ENCODE measurements at places on chromosomes 5 and 9.
A peak's percentile ranks its signal among the peaks of the same experiment; 100 is the strongest.

DNA sequence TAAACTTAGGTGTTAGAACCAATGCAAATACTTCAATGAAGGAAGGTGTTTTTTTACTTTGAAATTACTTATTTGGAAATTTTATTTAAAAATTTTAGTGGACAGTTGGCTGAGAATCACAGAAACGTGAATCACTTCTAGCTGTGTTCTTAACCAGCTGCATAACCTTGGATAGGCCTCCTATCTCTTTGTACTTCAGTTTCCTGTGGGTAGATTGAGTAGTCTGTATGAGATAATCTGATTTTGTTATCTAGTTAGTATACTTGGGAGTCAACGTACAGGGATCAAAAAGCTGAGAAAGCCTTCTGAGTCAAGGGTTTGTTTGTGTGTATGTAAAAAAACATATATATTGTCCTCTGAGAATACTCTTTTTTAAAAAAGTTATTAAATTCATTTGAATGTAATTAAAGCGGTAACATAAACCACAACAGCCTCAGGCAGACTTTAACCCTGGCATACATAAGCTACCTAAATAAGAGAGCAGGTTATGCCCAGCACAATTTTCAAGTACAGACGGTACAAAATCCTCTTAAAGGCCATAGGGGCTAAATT lies 38.1 kb upstream of the ZCCHC7 start:
- DNase-seq = no peak

- no peak for DNase-seq
Observed at GRCh38 chr5:88503041-88503345, 234.3 kb upstream of the TMEM161B start.

GRCh38 chr5:179244044-179244443 lies 101.2 kb downstream of the ADAMTS2 start:
- no peak for DNase-seq

DNA sequence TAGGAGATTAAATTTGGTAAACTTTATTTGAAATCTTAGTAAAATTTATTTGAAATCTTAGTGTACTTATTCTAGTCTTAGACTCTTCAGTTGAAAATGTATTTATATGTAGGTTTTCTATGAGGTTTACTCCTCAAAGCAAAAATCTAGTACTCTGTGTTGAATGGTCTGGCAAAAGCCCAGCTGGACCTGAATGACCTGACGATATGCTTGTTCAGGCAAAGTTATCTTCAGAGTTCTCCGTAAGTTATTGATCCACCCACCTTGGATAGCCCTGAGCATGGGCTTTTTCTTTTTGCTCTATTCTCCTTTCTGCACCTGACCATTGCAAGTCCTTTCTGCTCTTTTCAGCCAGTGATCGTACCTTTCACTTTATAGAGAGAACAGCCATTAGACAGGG lies 158.4 kb downstream of the MAN2A1 start:
- no peak for DNase-seq

DNA sequence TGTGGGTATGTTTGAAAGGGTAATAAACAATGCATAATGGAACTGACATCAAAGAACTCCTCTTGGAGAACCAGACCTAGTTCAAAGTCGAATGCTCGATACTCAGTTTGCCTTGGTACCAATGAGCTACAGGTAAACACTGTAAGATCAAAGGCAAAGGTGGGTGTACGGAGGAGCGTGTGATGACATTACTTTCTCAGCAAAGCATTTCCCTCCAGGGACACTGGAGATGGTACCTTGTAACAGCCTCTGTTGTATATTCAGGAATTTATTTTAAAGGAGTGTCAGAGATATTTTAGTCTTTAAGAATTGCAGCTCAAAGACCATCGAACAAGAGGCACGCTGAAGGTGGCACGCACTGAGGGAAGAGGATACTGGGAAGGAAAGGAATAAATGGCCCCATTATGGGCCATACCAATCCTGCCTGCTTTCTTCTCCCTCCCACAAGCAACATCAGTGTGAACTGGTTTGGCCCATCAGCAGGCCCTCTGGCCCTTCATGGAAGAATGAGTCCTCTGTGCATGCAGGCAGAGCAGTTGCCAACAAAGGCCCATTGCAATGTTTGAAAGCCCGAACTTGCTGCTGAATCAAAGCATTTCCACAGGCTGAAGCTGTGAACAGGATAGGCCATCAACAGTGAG lies 410.2 kb downstream of the ACTL7B start:
- peak; percentile 50 for DNase-seq

- no peak for DNase-seq
Observed at GRCh38 chr9:107852891-107853290, 363.3 kb upstream of the KLF4 start.

GRCh38 chr9:87655731-87656130 lies 70.2 kb upstream of the CTSL start:
- DNase-seq = no peak

DNA sequence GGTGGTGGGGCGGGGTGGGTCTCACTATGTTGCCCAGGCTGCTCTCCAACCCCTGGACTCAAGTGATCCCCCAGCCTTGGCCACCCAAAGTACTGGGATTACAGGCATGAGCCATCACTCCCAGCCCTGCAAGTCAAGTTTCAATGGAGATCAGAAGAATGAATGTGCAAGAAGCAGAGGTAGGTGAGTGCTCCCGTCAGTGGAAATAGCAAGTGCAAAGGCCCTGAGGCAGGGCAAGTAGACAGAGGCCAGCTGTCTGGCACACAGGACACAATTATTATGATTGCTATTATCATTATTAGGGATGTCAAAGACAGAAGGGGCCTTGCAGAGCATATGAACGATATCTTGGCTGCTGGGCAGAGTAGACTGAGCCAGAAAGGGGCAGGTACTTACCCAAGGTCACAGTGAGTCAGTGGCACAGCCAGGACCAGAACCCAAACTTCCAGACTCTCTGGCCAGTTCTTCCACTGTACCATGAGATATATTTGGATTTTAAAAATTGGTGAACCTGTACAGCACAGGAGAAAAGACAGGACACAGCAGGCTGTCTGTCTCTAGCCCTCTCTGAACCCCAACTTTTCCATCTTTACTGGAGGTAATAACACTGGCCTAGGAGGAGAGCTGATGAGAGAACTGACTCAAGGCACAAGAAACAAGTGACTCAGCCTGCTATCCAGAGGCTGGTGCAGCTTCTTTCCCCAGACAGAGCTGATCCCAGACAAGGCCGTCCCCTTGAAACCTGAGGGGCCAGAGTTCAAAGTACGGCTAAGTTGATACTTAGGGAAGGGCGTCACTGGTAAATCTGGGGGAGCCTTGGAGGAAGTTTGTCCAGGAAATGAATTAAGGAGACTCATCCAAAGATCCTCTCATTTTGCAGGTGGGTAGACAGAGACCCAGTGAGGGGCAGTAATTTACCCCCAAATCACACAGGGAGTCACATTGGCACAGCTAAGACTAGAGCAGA lies 1.4 kb downstream of the HDHD3 start:
- no peak for DNase-seq

DNA sequence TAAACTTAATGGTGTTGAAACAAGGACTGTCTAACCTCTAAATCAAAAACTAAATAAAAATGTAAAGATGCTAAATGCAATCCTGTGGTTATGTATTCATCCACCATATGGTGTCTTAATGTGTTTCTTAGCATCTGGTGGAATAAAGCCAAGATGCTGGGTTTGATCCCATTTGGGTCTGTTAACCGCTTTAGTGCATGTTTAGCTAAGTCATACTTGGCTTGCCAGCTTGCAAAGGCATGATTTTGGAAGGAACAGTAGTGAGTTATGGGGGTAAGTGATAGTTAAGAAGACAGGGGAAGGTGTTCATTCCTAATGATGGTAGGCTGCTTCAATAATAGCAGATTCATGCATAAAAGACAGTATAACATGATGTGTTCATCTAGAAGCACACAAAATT lies 139.0 kb upstream of the SLC27A6 start:
- DNase-seq = no peak

DNA sequence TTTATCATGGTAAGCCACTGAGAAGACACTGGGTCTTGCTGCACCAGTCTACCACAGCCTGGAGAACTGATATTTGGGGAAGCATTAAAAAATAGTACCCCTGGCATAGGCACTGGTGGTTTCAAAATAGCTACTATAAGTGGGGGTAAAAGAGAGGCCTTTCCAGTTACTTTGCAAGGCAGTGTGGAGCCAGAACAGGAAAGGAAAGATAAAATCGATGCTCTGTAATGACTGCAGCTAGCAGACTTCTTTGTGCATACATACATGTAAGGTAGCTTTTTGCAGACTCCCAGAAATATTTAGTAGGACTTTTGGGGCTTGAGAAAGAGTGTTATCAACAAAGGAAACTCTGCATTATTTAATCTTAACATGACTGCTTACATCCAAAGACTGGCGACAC lies 31.3 kb upstream of the ALDOB start:
- no peak for DNase-seq

GRCh38 chr9:129752900-129753729 lies at the start of gene PTGES:
Gene PTGES (minus strand): TSS chr9:129753042. CDS start chr9:129753012, 30 bp downstream.
- no peak for DNase-seq

Data from C1 segment of cervical spinal cord (tissue), 14 donors.